Neural crest cell (in vitro differentiated cells): ENCODE measurements at places on chromosomes 16 and 17.

DNA sequence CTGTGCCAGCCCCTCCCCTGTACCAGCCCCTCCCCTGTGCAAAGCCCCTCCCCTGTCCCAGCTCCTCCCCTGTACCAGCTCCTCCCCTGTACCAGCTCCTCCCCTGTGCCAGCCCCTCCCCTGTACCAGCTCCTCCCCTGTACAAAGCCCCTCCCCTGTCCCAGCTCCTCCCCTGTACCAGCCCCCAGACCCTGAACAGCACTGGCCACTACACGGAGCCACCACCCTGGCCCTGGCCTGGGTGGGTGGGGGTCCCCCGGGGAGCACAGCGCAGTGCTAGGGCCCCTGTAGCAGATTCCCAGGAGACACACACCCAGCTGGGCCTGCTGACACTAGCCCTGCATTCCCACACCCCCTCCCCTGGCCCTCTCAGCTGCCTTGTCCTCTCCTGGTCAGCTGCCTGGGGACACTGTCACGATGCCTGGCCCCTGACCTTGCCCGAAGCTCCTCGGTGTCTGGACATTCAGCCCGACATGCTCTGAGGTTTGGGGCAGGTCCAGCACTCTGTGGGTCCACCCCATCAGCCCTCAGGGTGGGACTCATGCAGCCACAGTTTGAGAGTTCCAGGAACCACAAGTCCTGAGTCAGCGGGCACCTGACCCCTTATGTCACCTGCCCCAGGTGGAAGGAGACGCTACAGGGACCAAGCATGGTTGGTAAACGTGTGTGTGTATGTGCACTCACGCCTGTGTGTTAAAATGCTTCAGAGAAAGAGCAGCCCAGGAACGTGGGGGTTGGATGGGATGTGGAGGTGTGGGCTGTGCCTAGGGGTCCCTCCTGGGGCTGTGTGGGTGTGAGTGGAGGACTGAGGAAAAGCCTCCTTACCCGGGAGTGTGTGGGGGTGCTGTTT lies 114.2 kb downstream of the METRNL start:
- no peak for DNase-seq

DNA sequence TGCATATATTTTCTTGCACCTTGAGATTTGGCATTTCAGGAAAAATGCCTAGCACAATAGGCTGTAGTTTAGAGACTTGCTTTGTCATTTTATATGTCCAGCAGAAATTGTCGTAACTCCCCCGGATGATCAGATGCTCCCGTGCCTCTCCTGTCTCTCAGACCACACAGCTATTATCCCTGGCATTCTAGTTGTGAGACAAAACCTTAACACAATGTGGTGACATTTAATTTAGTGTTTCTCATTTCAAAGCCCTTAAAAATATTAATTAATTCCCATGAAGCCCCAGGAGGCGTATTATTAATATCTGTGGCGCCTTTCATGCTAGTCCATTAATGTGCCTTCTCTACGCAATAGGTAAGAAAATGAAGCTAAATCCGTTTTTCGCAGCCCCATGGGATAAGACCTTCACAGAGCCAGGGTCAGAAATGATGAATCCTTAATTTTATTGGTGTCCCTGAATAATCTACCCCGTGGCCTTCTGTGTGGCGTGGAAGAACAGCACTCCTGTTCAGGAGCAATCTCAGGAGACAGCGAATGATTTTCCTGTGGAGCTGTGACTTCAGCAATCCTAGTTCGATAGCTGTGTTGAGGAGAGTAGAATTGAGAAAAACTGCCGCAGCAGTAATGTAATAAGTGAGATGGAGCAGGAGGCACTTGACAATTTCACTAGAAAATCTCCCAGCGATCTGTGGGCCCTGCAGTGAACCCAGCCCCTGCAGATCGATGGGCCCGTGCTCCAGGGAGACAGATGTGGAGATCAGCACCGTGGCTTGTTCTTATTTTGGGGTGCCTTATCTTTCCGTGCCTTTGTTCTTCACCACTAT lies 157.9 kb downstream of the RPTOR start:
- DNase-seq: no peak

DNA sequence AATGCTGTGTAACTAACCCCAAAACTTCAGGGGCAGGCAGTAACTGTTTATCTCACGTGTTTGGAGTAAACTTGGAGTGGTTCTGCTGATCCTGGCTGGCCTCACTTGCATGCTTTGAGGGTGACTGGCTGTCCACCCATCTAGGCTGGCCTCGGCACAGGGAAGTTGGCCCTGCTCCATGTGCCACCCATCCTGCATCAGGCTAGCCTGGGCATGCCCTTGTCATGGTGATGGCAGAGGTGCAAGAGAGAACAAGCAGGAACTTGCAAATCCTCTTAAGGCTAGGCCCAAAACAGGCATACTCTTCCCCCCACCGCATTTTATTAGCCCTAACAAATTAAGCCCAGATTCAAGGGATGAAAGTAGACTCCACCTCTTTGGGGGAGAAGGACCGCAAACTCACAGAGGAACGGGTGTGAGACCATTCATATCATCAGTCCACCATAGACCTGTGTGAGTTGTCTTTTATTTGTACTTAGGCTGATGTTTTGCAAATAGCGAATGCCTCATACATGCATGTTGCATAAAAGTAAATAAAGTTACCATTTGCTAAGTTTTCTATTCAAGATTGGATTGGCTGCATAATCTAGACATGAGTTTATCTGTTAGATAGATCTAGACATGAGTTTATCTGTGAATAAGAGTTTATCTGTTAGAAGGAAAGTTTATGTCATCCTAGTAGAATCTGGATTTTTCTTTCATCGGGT lies 221.0 kb downstream of the CCDC182 start:
- DNase-seq: no peak

DNA sequence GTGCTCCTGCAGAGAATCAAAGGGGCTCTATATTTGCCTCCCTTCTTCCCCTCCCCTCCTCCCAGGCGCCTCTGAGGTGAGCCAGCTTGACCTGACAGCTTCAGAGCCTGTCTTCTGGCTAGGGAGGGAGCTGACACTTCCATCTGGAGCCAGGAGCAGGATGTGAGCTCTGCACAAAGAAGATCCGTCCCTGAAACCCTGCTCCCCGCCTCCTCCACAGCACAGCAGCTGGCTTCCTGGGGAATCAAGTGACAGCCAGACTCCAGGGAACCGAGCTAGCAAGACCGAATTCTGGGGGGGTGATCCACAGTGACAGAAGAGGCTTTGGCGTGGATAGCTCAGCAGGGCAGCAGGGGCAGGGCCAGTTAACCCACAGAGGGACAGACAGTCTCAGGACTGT lies 37.2 kb downstream of the CCDC182 start:
- no peak for DNase-seq

- DNase-seq: no peak
Measured at GRCh38 chr16:22674832-22675191, 139.2 kb upstream of the HS3ST2 start.

GRCh38 chr16:77359065-77359502 lies 75.8 kb downstream of the ADAMTS18 start:
- DNase-seq: no peak
